ENCODE measurements at places on chromosomes 11 and 22.

DNA sequence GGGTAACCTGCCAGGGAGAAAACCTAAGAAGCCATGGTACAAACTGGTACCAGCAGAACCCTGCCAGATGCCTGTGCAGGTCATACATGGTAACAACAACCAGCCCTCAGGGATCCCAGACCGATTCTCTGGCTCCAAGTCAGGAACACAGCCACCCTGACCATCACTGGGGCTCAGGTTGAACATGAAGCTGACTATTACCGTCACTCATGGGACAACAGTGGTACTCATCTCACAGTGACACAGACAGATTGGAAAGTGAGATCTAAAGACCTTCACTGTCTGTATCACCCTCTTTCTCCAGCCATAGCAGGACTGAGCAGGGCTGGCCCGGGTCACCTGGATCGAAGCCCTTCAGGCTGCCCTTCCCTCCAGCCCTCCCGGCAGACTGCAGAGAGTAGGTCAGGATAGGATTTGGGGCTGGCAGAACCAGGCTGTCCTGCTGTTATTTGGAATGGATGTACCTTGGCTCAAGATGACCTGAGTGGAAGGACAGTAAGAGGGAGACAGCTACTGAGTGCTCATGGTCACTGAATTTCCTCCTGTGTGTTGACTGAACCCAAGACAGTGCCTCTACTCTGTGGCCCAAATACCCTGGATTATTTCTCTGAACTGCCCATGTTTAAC lies 94.7 kb downstream of the GGTLC2 start:
- DNase-seq = no peak

- no peak for DNase-seq
These were observed 26.3 kb upstream of the SORL1-AS1 start for GRCh38 chr11:121478895-121479697.

- no peak for DNase-seq
These were observed 33.3 kb downstream of the RBFOX2 start for GRCh38 chr22:35995348-35995747.

DNA sequence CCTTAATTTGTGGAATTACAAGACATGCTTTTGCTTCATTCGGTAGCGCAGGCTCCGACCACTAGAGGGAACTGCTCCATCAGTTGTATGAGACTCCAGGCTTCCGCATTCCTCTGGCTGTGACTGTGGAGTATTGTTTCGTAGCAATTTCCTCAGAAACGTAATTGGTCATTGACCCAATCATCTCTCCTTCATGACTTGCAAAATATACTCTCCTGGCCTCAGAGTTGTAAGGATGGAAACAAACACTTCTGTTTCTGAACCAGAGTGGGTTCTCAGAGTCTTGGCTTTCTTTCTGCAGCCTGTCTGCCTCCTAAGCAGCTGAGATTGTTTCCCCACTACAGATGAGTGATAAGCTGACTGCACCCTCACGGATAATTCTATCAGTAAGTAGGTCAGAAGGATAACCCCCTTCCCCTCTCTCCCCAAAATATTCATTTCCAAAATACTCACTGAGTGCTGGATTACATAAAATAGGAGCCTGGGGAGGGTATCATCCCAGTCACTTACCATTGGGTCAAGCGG lies 146.8 kb upstream of the ZC3H12C start:
- DNase-seq = peak; percentile 92

GRCh38 chr11:13283636-13284035 lies 6.0 kb downstream of the BMAL1 start:
- DNase-seq = no peak

- no peak for DNase-seq
These were observed 200.6 kb downstream of the KIRREL3 start for GRCh38 chr11:126800009-126800408.

GRCh38 chr11:132142121-132142520 lies 771.7 kb downstream of the NTM start:
- no peak for DNase-seq

DNA sequence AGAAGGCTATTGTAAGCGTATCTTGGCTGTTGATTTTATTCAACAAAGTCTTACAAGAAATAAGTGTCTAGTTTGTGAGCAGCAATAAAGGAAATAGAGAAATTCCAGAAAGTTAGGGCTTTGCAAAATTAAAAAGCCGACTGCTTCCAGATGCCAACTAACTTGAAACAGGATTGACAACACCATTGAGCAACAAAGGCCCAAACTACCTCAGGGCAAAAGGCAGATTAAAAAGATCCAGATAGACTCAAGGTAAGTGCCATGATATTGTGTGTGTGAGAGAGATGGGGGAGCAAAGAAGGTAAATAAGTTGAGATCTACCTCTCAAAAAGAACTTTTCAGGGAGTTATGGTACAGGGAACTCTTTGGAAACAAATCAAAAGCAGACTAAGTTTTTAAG lies 49.1 kb downstream of the PARVG start:
- DNase-seq = no peak
